Activated T-cell treated with anti-CD3 and anti-CD28 coated beads for 4 hours (primary cell): ENCODE measurements at places on chromosomes 6 and 20.

DNA sequence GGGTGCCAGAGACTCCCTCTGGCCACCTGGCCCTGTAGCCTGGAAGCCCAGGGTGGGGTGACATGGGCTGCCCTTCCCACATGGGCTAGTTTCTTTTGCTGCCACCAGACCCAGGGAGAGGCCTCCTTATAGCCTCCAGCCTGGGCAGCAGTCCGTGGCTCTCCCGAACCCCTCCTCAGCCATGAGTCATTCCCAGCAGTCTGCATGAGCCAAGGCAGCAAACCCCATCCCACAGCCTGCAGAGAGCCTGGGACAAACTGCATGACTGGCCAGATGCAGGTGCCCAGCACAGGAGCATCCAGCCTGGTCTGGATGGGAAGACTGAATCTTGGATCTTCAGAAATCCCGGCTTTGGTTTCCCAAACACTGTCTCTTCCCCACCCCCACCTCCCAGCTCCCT lies 75.7 kb downstream of the MRPL14 start:
- no peak for DNase-seq

- DNase-seq = no peak
Observed at GRCh38 chr6:78398292-78398691, 469.1 kb upstream of the IRAK1BP1 start.

- no peak for DNase-seq
Observed at GRCh38 chr6:36478051-36478526, 35.3 kb downstream of the KCTD20 start.

- no peak for DNase-seq
Observed at GRCh38 chr6:134744301-134744700, 205.6 kb downstream of the ALDH8A1 start.

DNA sequence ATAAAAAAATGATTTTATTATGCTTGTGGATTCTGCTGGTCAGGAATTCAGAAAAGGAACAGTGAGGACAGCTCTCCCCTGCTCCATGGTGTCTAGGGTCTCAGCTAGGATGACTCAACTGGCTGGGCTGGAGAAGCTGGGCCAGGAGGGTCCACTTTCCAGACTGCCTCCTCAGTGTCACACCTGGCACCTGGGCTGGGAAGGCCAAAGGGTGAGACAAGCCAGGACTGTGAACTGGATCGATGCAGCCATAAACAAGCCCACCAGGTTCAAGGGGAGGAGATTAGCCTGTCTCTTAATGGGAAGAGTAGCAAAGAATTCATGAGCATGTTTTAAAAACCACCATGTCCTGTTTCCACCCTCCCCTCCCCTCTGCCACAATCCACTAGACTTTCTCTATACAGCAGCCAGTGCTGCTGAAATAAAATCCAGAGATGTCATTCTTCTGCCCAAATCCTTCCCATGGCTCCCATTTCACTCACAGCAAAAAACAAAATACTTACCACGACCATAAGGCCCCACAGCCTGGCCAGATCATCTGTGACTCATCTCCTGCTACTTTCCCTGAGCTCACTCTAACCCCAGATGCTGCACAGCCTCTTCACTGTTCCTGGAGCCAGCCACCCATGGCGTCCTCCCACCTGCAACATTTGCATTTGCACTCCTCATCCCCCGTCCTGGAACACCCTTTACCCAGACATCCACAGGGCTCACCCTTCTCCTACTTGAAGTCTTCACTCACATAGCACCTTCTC lies 13.8 kb downstream of the SPTLC3 start:
- DNase-seq = no peak

DNA sequence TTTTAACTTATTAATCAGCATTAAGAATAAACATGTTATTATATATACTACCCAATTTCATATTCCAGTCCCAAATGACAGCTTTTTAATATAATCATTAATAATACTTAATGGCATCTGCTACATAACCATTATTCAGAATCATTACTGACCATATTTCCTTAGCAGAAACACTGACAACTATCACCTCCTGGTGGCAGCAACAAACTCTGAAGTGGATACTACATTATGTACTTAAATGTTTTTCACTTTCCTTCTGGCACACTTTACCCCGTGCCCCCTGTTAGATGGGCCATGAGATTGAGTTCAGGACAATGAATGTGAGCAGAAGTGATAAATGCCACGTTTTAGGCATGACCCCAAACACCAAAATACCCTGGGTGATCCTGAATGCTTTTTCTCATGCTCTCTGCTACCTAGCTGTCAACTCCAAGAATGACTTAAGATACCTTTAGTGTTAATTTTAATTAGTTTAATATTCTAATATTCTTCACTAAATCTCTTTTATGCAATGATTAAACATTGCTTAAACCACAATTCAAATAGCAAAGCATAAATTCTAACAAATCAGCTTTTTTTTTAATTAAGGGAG lies 77.1 kb downstream of the LMBRD1 start:
- no peak for DNase-seq

GRCh38 chr6:156694679-156695078 lies 82.5 kb upstream of the ARID1B start:
- DNase-seq = no peak

DNA sequence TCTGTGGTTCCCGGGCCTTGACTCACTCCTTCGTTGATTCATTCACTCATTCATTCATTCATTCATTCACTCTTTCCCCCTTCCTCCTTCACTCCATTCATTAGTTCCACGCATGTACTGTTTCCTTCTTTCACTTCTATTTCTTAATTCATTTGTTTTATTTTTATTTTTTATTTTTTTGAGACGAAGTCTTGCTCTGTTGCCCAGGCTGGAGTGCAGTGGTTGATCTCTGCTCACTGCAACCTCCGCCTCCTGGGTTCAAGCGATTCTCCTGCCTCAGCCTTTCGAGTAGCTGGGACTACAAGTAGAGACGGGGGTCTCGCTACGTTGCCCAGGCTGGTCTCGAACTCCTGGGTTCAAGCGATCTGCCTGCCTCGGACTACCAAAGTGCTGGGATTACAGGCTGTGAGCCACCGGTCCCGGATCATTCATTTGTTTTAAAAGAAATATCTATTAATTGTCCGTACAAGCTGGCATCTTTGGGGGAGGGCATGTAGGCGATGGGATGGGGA lies 427 bp upstream of the NFKBIE start:
- no peak for DNase-seq

DNA sequence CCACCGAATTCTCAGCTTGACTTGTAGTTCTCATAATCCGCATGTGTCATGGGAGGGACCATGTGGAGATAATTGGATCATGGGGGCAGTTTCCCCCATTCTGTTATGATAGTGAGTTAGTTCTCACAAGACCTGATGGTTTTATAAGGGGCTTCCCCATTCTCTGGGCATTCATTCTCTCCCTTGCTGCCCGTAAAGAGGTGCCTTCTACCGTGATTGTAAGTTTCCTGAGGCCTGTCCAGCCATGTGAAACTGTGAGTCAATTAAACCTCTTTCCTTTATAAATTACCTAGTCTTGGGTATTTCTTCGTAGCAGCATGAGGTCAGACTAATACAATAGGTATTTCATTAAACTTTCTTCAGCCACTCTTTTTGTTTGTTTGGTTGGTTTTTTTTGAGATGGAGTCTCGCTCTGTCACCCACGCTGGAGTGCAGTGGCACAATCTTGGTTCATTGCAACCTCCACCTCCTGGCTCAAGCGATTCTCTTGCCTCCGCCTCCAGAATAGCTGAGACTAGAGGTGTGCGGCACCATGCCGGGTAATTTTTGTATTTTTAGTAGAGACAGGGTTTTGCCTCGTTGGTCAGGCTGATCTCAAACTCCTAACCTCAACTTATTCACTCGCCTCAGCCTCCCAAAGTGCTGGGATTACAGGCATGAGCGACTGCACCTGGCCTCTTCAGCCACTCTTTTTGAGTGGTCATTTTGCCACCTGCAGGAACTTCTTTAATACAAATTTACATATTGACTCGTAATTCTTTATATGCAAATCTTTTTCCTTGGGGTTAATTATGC lies 36.3 kb downstream of the GSTA2 start:
- DNase-seq = no peak

- DNase-seq = no peak
Observed at GRCh38 chr6:43986177-43986825, 141.0 kb downstream of the MRPL14 start.

DNA sequence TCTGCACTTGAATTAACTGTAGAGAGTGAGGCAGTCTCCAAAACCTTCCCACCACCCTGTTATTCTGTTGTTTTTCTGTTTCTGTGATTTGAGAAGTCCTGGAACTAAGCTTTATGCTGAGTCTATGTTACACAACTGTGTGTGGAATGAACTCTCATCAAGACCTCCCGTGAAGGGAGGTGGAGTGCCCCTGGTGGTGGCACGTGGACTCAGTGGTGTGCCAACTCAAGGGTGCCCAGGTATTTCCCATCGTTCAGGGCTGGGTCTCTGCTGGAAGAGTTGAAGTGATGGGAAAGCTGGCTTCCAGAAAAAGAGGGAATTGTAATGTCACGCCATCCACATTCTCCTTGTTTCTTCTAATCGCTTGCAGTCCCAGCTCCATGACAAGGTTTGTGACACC lies 374.2 kb downstream of the SMOC2 start:
- DNase-seq = no peak

GRCh38 chr20:24488800-24489175 lies 19.4 kb downstream of the SYNDIG1 start:
- no peak for DNase-seq

- DNase-seq = no peak
Observed at GRCh38 chr6:44228836-44229235, 5.4 kb downstream of the SLC29A1 start.

DNA sequence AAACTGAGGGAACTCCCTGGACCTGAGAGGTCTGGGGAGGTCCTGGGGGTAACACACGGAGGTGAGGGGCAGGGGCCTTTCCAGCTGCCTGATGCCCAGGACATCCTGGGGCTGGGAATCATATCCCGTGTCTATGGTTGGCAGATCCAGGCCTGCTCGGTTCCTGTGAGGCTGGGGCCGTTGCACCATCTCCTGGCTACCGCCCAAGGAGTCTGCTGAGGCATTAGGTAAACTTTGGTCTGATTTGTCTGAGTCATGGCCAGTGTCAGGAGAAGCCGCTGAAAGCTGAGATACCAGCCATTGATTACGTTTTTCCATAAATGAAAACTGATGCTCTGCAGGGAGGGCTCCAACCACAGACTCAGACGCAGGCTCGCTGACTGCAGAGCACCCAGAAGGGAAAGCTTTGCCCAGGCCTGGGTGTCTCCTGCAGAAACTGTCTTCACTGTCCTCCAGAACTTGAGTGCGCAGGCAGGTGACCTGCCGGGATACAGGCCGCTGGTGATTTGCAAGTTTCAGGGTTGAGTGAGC lies 14.2 kb downstream of the TRAF3IP2 start:
- DNase-seq = no peak
